Forelimb muscle (tissue), 1 donor: ENCODE measurements at places on chromosomes 11 and 22. TPM values are rescaled to one million over a fixed set of nuclear protein-coding genes. Genes with fewer than 3 reads are reported as not detected.

DNA sequence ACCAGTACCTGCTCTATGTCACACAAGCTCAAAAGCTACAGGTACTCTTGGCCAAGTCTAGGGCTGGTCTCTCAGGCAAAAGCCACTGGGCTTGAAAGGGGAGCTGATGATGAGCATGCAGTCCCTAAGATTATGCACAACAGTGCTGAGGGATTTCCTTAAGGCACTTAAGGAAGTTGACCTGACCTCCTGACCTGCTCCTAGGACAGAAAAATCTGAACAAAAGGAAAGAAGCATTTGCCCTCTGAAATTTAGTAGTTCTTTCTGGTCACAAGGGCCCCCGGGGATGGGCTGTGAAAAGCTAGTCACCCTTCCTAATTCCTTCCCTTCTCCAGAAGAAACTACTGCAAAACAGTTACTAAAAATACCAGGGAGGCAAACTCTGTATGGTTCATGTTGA is 83.6 kb upstream of the PHOX2A start:
- no peak for DNase-seq

DNA sequence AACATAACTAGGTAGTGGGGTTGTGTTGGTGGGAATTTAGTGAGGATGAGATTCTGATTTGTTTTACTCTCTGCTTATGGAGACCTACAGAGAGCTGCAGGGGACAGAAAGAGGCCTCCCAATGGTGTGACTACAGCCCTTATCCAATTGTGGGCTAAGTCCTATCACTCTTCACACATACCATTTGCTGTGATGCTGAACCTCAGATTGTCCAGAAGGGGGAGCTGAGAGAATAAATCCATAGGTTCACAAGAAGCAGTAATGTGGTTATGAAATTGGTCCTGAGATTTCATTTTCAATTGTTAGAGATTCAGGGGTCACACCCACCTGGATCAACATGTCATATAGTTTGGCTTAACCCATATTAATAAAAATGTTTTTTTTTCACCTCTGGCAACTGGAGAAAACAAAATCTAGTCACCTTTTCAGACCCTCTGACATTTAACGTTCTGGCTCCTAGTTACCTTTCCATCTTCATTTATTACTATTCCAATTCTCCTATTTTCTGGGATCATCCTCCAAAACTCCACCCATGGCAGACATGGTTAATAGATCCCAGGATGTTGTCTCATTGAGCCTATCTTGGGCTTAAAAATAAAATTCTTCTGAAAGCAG is 53.3 kb upstream of the PTPN5 start:
- no peak for DNase-seq

GRCh38 chr11:110081462-110082376 is 11.5 kb upstream of the ZC3H12C start:
- DNase-seq = no peak

DNA sequence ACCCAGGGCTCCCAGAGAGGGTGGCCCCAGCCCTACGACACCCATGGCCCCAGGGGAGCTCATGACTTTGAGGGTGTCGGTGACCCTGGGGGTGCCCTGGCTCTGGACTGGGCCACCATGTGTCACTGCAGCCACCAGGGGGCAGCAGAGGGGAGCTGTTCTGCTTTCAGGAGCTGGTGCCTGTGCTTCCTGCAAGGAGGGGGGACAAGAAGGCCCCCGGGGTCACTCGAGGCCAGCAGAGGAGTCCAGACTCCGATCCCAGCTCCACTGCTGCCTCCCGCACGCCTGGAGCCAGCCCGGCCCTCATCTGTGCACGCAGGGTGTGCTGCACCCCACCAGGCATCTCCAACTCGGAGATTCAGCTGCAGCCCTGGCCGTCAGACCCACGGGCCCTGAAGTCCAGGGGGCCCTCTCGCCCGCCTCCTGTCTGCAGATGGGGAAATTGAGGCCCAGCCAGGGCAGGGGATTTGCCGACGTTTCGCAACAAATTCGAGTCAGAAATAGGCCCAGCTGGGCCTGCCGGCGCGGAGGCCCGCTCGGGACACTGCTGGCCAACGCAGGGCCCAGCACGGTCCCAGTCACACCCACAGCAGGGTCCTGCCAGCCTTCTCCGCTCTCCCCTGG is 29.5 kb upstream of the WNT7B start:
- no peak for DNase-seq

DNA sequence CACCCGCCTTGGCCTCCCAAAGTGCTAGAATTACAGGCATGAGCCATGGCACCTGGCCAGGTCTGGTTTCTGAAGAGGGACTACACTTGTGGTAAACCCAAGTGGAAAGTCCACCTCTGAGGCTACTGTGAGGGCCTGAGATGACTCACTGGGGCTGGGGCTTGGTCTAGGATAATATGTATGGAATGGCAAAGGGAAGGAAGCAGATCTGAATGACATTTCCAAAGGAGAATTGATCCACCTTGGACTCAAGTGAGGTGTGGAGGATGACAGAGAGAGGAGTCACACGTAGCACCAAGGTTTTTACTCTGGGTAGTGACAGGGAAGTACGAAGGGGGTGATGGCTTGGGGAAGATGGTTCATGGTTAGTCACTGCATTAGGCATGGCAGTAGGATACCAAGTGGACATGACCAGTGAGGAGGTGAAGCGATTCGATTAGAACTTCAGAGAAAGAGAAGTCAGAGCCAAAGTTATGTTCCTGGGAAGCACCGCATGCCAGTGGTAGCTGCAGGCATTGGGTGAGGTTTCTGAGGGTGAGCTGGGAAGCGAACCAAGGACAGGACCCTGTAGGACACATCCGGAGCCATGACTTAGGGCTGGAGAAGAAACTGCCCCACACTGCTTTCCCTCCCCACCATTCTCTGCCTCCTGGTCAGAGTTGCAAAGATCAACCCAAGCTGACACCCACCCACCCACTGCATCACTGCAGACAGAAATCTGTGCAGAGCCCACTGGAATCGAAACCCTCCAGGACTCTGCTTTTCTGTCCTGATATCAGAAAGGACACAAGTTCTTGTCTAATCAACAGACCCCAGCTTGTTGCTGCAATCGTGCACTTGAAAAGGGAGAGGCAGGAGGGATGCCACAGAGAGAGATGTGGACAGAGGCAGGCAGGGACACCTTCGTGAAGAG is 13.0 kb upstream of the BCL9L start:
- DNase-seq = no peak

- no peak for DNase-seq
Observed at GRCh38 chr11:94933223-94934130, 39.9 kb downstream of the CWC15 start.

GRCh38 chr11:100731471-100731870 is 44.4 kb downstream of the ARHGAP42 start:
- DNase-seq = no peak

DNA sequence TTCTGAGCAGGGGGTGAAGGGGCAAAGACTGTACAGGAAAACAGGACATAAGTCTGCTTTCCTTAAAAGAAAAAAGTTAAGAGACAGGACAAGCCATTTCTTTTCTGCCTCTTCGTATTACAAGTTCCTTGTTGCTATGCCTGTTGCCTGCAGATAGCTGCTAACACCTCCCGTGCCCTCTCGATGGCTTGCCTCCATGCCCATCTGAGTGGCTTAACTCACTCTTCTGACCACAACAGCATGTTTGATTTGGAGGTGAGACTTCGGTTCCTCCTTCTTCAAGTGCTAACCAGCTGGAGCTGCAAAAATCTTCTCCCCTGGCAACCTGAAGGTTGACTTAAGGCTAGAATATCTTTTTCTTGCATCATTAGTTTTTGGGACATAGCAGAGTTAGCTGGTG is 103.1 kb downstream of the PRR5L start:
- DNase-seq = no peak

The CCDC89 gene
- polyA plus RNA-seq = 2.8 TPM

The EP300 gene
- polyA plus RNA-seq = 33.3 TPM

The FREY1 gene
- polyA plus RNA-seq = 0.43 TPM
